NCI-H1930 (cell line): ENCODE measurements at places on chromosomes 6 and 20.

DNA sequence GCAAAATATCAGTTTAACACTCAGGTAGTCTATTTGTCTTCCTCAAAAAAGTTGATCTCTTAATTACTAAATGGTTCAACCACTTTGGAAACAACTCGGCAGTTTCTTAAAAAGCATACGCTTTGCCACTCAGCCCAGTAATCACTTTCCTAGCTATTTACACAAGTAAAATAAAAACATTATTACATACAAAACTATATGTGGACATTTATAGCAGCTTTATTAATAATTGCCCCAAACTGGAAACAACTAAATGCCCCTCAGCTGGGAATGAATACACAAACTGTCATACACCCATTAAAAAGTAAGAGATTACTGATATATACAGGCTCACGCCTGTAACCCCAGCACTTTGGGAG lies 7.4 kb downstream of the EEF1A1 start:
- DNase-seq: no peak

DNA sequence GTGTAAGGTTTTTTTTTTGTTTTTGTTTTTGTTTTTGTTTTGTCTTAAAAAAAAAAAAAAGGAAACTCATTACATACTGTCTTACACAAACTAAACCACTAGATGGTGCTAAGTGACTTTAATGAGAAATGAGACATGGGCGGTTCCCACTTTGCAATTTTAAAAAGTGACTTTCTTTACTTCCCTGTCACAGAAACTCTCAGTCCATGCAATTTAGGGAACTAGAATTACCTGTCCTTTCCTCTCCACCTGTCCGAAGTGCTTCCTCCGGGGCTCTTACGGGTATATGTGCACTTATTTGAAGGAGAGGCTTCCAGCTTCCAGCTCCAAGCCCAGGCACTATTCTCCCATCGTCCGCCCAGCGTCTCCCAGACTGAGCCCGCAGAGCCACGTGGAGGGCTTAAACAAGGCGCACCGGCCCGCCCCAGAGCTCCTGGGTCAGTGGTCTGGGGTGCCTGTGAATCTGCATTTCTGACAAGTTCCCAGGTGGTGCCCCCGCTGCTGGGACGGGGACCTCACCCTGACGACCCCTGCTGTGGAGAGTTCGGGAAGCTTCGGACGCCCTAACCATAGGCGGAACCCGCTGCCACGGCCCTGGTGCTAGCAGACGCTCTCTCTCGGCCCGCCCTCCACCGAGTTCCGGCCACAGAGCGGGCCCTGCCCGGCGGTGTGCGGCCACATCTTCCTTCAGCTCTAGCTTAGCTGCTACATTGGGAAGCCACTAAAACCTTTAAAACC lies 26.1 kb downstream of the BFSP1 start:
- no peak for DNase-seq

DNA sequence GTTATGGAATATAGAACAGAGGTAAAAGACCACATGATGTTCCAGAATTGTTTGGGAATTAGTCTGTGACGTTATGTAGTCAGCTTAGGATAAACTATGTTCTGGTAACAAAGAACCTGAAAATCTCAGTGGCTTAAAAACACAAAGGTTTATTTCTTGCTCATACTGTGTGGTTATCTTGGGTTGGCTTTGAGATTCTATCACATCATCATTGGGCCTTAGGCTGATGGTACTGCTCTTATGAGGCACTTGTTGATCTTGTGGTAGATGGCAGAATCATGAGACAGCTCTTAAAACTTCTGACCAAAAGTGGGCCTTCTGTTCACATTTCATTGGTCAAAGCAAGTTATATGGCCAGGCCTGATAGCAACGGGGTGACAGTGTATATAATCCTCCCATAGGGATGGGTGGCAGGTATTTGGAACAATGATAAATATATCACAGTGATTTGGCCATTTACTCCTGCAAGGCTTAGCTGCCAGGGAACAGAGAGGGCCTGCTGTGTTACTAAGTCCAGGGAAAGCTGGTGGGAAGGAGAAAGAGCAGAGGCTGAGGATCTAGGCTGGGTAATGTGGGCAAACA lies 13.5 kb downstream of the DHX35 start:
- DNase-seq: no peak

- DNase-seq: no peak
These were observed 196.9 kb downstream of the AKAP7 start for GRCh38 chr6:131331873-131332781.

GRCh38 chr6:124590001-124590400 lies 372.2 kb upstream of the RNF217 start:
- no peak for DNase-seq

GRCh38 chr20:18688676-18689075 lies 100.8 kb downstream of the DTD1 start:
- no peak for DNase-seq

DNA sequence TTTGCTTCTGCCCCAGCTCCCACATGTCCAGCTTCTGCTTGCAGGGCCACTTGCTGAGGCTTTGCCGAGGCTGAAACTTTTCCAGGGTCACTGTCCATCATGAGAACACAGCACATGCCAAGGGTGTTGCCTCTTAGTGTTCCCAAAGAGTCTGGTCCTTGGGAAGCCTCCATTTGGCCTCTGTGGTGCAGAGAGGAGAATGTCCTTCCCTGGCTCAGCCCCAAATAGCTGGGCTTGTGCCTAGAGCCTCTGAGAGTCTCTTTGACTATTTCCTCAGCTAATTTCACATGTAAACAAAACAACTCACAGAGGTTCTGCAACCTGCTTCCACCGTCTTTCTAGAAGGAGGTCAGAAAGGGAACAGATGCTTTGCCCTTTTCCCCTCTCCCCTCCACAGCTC lies 40.4 kb upstream of the RAB23 start:
- DNase-seq: no peak

DNA sequence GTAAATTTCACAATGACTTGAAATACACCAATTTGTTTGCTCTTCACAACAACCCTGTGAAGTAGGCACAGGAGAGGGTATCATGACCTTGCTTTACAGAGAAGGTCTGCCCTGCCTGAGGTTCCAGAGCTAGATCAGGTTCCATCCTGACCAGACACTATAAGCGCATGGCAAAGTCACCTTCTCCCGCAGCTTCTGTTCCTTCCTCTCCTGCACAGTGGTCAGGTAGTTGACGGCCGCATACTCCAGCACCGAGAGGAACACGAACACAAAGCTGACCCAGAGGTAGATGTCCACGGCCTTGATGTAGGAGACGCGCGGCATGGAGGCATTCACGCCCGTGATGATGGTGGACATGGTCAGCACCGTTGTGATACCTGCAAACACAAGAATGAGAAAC lies 34.3 kb downstream of the PM20D2 start:
- DNase-seq: no peak

DNA sequence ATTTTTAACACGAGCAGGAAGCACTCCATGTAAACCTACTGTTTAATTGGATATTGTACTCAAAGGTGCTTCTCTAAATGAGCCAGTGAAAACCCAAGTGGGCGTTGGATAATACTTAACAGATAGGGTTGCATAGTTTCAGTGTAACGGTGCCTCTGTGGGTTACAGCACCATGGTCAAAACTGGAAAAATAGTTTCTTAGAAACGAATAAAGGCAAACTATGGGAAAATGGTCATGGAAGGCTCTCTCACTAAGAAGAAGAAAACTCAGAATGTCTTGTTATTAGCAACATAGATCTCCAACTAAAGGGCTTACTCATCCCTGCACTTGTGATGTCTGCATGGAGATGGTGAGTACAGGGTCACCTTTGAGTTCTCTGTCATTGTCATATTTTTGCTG lies 59.1 kb upstream of the NEDD9 start:
- DNase-seq: no peak

GRCh38 chr20:58481481-58482021 lies 33.6 kb downstream of the APCDD1L start:
- DNase-seq: no peak

DNA sequence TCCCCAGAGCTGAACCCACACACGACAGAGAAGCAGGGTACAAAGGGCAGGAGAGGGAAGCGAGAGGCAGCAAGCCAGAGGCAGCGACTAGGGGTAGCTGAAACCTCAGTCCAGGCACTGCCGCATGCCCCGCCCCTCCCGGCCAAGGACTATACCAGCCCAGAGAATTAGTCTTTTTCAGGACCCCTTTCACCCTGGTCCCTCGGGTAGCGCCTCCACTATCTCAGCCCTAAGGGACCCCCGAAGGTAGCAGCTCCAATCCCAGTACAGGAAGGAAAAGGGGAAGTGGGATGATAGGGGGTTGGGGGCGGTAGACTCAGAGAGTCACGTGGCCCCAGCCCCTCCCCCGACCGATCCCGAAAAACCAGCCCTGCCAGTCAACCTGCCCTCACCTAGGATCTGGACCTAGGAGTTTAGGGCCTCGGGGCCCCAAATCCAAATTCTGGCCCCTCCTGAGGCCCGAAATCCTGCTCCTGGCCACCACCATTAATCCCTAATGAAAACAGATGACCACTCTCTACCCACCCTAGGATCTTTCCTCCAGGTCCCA lies 1.3 kb downstream of the RGL2 start:
- DNase-seq: no peak

DNA sequence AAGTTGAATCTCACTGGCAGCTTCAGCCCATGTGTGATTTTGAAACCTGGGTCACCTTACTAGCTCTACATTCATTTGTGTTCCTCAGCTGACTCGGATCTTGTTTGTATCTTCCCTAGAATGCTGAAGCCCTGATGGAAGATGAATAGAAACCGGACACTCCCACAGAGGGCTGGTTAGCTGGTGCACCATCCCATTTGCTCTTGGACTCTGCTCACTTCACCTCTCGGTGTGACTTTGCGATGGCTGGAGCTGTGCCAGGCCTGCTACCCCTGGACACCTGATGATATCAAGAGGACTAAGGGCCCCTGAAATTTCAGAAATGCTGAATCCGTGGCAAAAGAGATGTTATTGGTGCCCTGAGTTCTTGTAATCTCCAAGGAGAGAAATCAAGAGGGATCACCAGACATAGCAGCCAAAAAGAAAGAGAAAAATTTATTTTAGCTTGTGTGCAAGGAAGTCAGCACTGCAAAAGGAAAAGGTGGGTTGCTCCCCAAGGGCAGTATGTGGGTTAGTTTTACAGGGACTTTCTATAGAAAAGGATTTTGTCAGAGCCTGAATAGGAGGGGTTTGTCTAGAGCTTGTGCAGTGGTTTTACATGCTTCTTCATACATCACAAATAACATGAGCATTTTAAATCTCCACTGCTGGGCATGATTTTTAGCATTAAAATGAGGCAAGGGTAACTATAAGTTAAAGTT lies 426.3 kb upstream of the NOX3 start:
- no peak for DNase-seq

DNA sequence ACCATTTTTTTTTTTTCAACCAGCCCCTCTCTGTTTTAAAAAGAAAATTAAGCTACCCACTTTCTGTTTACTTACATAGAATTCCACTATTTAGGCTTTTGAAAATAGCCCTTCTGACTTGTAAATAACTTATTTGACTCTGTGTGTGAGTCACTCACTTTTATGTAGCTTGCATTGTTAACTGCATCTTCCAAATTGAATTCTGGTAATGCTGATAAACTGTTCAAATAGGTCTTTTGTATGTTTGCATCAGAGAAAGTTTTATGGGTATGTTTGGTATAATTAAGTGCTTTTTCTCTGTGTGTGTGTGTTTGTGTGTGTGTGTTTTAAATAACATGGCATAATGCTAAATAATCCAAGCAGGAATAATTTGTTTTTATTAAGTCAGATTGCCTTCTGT lies 360.1 kb downstream of the PLCB1 start:
- peak; percentile 76 for DNase-seq

GRCh38 chr6:34657037-34657306 lies 39.6 kb downstream of the ILRUN start:
- no peak for DNase-seq

- no peak for DNase-seq
These were observed 10.8 kb downstream of the HECA start for GRCh38 chr6:139145661-139146060.

- DNase-seq: no peak
These were observed 805.7 kb downstream of the KIF16B start for GRCh38 chr20:15767586-15767985.

DNA sequence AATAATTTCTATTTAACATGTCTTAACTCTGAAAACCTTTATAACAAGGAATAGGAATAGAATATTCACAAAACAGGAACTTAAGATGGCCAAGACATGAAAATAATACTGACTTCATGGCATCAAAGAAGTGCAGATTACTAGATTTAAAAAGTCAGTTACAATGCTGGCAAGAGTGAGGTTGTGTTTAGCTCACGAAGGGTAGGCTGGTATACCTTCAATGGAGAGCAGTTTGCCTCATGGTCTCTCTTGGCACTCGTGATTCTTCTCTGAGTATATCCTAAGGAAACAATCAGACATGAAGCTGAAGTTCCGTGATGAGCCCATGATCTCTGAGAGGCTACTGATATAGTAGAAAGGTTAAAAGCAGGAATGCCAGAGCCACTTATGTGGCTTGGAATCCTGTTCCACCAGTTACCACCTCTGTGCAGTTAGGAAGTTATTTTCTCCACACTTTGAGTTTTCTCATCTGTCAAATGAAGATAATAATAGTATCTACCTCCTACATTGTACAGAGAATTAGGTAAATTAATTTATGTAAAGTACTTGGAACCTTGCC lies 7.2 kb downstream of the NCOA7 start:
- no peak for DNase-seq

- no peak for DNase-seq
These were observed 3.2 kb downstream of the SNRPB start for GRCh38 chr20:2467412-2467811.

- no peak for DNase-seq
These were observed 105.3 kb upstream of the TAB2 start for GRCh38 chr6:149212206-149212605.

DNA sequence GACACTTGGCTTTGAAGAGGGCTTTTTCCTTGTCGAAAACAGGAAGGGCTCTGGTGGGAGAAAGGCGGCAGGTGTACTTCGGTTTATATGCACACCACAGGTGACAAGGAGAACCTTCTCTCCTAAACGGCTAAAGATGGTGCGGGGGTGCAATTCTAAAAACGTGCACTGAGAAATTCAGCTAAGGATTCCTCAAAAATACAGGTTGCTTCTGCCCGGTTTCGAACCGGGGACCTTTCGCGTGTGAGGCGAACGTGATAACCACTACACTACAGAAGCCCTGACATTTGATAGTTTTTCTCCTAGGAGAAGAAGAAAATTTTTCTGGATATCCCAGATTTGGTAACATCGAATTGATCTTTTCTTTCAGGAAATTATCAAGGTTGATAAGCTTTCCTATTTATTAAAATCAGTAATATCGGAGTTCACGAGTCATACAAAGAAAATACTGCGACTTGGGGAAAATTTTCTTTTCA lies 32.0 kb downstream of the POM121L2 start:
- DNase-seq: peak; percentile 53

- no peak for DNase-seq
These were observed 13.5 kb upstream of the PNRC1 start for GRCh38 chr6:89066940-89067646.

DNA sequence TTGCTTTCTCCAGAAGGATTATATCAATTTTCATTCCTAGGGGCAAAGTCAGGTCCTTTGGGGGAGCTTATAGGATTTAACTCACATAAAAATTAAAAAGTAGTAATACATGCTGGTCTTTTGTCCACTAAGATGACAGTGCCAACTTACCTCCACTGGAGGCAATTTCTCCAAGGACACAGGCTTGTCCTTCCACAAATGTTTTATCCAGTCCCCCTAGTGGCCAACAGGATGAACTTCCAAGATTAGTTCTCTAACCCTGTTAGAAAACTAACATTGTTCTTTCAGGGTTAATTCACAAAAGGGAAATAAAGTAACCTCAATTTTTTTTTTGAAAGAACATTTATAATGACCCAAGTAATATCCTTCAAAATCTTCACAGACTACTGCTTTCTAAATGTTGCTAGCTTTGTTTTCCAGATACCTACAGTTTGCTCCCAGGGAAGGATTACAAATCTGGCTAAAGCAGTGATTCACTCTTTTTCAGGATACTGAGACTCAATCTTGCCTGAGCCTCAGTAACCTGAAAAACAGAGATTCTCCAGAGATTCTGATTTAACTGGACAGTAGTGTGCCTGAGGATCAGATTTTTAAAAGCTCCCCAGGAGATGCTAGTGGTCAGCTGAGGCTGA lies 31.7 kb upstream of the UBR2 start:
- DNase-seq: no peak
